Calu3 (cell line): ENCODE measurements at places on chromosomes 3 and 15. TPM values are rescaled to one million over a fixed set of nuclear protein-coding genes. Genes with fewer than 3 reads are reported as not detected.

Gene SPATA16
- total RNA-seq = not detected in 2 replicates

Gene ROPN1B
- total RNA-seq = 0.76 and 0.92 TPM in 2 replicates

Gene TM6SF1
- total RNA-seq = not detected in 2 replicates

Gene GABRR3
- not detected in 2 replicates for total RNA-seq

Gene IQCF5
- total RNA-seq = not detected in 2 replicates

Gene SETMAR
- 7.8 and 10.4 TPM in 2 replicates for total RNA-seq

Gene SH2D7
- not detected in 2 replicates for total RNA-seq

Gene KBTBD13
- total RNA-seq = not detected in 2 replicates

Gene PIERCE2
- total RNA-seq = 2.9 and 3.1 TPM in 2 replicates

Gene ANKRD63
- total RNA-seq = 0.56 TPM in 1 of 2 replicates, not detected in the other

Gene CEP19
- 1.2 and 1.7 TPM in 2 replicates for total RNA-seq

Gene KIF9
- 8.9 and 10.0 TPM in 2 replicates for total RNA-seq

Gene SLC2A2
- total RNA-seq = 0.09 and 0.95 TPM in 2 replicates

Gene DIS3L
- 24.6 and 25.3 TPM in 2 replicates for total RNA-seq

Gene METTL6
- total RNA-seq = 22.5 and 23.0 TPM in 2 replicates

Gene BNC1
- total RNA-seq = not detected in 2 replicates

Gene ASB14
- total RNA-seq = 0.12 and 0.40 TPM in 2 replicates

Gene PLCH1
- total RNA-seq = 11.6 and 13.4 TPM in 2 replicates

Gene LINGO1
- total RNA-seq = 0.27 TPM in 1 of 2 replicates, not detected in the other

Gene HIGD2B
- 0.34 TPM in 1 of 2 replicates, not detected in the other for total RNA-seq

Gene ADAMTSL3
- 1.1 and 2.4 TPM in 2 replicates for total RNA-seq

Gene BFSP2
- total RNA-seq = not detected in 2 replicates

Gene C2CD4A
- total RNA-seq = 17.1 and 17.6 TPM in 2 replicates

Gene FANCD2OS
- not detected in 2 replicates for total RNA-seq

Gene STT3B
- 138 and 202 TPM in 2 replicates for total RNA-seq

Gene CAMKV
- 0.38 and 0.83 TPM in 2 replicates for total RNA-seq

Gene CCDC13
- total RNA-seq = 0.66 and 0.68 TPM in 2 replicates

Gene CHRNA5
- 34.9 and 47.0 TPM in 2 replicates for total RNA-seq

Gene DOCK3
- total RNA-seq = 0.19 and 0.34 TPM in 2 replicates

Gene TMEM45A
- total RNA-seq = 0.73 and 0.95 TPM in 2 replicates

Gene SLC6A11
- total RNA-seq = not detected in 2 replicates

Gene RTP2
- total RNA-seq = not detected in 2 replicates

Gene GPR176
- total RNA-seq = 7.3 and 10.2 TPM in 2 replicates

Gene KLF15
- total RNA-seq = 8.2 and 10.6 TPM in 2 replicates

Gene FOXL2NB
- total RNA-seq = 0.35 and 0.51 TPM in 2 replicates

Gene CCR1
- 0.87 and 2.2 TPM in 2 replicates for total RNA-seq

Gene THAP10
- total RNA-seq = 11.8 and 13.7 TPM in 2 replicates

Gene C3orf49
- total RNA-seq = not detected in 2 replicates
